ENCODE measurements at places on chromosomes 1 and 21. TPM values are rescaled to one million over a fixed set of nuclear protein-coding genes. Genes with fewer than 3 reads are reported as not detected.

Gene ADAMTSL4
- not detected for total RNA-seq

Gene USH2A
- total RNA-seq, result not detected

Gene FMO4
- total RNA-seq, result 1.5 TPM

Gene NKAIN1
- 0.63 TPM for total RNA-seq

Gene TFB2M
- 12.3 TPM for total RNA-seq

Gene AUNIP
- total RNA-seq, result 9.1 TPM

Gene C1orf21
- 5.1 TPM for total RNA-seq

Gene CELSR2
- 4.9 TPM for total RNA-seq

Gene EDEM3
- total RNA-seq, result 20.8 TPM

Gene CELA2A
- not detected for total RNA-seq

Gene FCRL5
- total RNA-seq, result 0.10 TPM
